NCI-H460 (cell line): ENCODE measurements at places on chromosomes 4 and X. TPM values are rescaled to one million over a fixed set of nuclear protein-coding genes. Genes with fewer than 3 reads are reported as not detected.

SMPX gene
- 0.52 TPM in 1 of 2 replicates, not detected in the other for total RNA-seq

DNA sequence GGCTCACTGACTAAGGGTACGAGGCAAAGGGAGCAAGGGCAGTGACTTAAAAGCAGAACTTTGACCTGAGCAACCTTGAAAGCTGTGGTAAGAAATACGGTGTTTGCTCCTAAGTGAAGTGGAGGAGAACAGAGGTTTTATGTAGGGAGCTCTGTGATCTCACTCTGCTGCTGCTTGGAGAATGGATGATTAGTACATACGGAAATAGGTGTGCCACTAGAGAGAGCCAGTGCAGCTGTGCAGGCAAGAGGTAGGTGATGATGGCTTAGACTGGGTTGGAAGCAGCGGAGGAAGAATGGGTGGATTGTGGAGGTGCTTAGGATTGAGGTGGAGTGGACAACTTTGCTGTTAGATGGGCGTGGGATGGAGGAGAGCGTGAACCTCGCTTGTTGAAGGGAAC lies 85.0 kb downstream of the FAM193A start:
- no peak for DNase-seq

GRCh38 chr4:37825968-37826294 lies 555 bp upstream of the PGM2 start:
- no peak for DNase-seq

- DNase-seq: no peak
Observed at GRCh38 chr4:53598901-53599300, 7.6 kb upstream of the LNX1 start.

DNA sequence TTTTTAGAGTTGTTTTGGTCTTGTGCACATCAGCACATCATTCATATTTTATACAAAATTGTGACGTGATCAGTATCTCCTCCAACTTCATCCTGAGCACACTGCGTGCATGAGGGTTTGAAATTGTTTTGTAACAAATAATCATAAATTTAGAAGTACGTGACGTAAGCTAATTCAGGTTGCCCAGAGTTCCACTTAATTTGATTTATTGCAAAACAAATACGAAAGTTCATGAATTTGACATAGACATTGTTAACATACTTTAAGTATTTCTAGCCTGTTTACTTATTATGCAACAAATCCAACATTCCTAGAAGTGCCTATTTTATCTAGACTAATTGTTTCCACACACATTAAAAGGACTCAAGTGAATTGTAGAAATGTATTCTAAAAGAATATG lies 48.3 kb downstream of the MAP7D3 start:
- DNase-seq: no peak

ASB12 gene
- total RNA-seq: 0.07 TPM in 1 of 2 replicates, not detected in the other

MND1 gene
- 33.6 and 35.7 TPM in 2 replicates for total RNA-seq

DNA sequence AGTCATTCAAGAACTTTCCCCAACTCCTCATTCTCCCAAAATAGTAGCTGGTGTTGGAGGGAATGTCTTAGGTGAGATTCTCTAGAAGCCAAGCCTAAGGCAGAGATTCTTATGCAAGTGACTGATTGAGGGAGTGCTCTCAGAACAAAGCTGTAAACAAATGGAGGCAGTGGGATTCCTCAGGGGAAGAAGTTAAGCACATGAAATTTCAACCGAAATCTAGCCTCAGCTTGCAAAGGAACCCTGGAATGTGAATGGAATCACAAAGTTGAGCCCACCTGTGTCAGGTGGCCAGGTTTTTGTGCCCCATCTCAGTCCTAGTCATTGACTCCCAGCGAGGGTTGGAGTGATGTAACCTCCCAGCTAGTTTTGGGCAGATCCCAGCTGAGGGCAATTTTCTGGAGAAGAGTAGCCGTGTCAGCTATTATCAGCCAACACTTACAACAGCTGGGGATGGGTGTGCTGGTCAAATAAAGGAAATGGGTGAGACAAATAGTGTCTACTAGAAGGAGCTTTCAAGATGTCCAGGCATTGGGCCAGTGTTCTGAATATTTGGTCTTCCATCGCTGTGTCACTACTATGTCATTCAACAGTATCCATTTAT lies 29.7 kb upstream of the FGF2 start:
- DNase-seq: no peak

DNA sequence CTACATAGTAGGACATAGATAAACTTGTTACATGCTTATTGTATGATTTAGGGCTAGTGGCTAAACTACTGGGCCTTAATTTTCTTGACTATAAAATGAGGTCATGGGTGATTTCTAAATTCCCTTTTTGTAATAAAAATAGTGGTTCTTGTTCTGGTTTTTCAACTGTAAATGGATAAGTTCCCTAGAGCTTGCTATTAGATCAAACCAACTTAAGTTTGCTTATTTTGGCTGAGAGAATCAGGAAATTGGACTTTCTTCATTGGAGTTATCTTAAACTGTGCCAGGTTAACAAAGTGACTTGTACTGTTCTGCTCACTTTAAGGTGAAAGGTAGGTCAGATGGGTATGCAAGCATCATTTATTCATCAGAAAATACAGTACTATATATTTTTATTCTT lies 78.3 kb downstream of the PDLIM5 start:
- no peak for DNase-seq

DNA sequence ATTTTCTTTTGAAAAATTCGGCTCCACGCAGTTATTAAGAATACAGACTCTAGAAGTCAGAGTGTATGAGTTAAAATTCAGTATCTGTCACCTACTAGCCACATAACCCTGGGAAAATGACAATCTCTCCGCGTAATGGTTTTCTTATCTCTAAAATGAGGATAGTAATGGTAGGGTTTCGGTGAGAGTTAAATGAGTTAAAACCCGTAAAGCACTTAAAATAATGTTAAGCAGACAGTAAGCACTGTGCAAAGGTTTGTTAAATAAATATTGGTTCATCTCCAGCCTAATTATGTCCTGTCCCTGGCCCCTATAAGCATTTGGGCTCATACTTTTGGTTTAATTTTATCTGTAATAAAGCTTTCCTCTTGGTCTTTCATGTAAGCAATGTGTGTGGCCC lies 350.8 kb upstream of the GRIA3 start:
- no peak for DNase-seq

DNA sequence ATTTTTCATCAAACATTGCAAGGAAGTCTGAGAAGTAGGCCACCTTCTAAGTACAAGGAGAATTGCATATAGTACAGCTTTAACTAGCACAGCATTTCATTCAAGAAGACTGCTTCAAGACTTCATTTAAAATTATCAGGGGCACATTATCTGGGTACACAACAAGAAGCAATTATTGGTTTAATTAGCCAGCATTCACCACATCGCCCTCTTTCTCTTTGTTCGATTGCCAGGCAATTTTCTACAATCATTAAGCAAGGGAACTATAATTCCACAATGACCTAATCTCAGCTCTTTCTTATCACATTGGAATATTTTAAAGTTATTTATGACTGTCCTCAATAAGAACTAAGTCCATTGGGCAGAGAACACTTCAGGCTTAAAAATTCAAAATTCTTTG lies 1347.1 kb upstream of the PABPC4L start:
- DNase-seq: no peak

GRCh38 chr4:72448231-72448630 lies 120.8 kb downstream of the ADAMTS3 start:
- no peak for DNase-seq

DNA sequence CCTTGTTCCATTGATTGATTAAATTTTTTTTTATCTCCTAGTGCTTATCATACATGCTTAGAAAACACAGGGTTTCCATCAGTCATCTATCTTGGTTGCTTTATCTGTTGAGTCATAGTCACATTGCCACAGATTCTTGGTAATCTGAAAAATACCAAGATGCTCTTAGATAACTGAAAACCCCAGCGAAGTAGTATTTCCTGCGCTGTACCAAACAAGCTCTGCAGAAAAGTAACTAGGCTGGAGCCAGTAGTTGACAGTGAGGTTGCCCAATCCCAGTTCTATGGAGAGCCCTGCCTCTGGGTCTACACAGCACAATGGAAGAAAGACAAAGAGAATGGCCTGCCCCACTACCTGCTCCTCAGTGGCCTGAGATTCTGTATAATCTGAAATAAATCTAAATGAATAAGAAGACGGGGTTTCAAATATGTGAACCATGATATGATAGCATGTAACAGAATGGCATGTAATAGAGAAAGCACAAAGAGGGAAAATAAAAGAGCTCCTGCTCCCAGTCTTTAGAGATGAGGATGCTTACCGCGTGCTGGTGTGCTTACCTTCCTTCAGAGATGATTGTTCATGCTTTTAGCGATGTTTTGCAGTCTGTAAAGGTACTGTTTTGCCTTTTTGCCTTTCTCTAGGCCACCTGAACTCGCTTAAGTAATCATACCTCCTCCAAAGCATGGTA lies 55.3 kb upstream of the RAPGEF2 start:
- no peak for DNase-seq

DNA sequence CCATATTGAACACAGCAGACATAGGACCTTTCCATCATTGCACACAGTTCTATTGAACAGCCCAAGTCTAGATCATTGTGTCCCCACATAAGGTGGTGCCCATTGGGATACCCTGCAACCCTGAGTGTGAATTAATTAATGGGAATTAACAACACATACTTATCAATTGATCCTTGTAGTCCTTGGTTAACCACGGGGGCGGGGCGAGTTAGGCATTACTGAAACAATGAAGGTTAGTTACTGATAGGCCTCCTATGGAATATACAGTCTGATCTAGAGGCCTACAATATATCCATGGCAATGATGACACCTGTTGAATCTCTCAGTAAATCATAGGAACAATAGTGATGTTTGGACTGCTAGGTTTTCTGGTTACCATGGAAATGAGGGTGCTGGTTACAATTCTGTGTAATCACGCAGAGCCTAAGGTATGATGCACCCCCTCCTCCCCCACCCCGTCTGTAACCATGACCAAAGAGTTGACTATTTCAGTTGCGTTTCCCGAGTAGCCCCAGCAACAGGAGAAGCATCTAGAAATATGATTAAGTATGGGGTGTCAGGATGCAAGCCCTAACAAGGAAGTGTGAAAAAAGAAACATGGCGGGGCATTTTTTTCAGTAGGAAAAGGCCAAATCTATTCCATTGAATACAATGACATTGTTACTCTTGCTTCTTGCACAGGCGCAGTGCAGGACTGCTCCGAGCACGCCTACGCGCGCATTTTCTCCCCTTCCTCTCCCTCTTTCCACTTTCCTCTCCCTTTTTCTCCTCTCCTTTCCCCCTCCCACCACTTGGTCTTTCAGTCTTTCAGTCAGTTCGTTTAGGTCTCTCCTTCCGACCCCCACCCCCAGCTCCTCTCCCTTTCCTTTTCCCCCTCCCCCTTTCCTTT lies 677 bp upstream of the NONO start:
- DNase-seq: no peak

AKAP14 gene
- not detected in 2 replicates for total RNA-seq

DNA sequence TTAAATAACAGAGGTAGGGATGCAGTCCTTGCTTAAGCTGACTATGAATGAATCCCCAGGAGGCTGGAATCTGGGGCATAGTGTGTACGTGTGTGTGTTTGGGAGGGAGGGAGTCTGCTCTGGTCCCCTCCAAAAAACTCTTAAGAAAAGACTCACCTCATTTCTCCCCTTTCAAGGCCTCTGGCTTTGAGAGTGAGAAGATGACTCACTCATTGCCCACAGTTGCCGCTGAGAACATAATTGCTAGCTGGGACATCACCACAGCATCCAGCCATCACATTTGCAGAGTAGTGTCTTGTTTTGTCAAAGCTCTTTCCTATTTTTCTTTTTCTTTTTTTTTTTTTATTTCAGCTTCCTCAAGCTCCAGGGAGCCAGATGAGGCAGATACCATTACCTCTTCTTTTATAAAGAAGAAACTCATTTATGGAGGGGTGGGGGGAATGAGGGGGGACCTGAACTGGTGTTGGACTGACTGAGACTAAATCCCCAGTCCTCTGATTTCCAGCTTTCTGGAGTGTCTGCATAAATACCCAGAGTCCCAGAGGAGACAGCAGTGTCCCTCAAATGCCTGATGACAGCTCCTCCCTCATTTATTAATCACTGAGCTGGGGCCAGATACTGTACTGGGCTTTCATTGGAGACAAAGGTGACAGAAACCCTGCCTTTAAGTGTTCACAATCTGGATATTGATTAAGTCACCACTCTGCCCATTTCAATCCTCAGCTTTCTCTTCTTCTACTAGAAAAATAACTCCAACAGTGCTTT lies 61.9 kb upstream of the LAS1L start:
- no peak for DNase-seq

- no peak for DNase-seq
Observed at GRCh38 chr4:8780596-8781368, 90.9 kb downstream of the HMX1 start.
